ENCODE measurements at places on chromosomes 5 and 9. TPM values are rescaled to one million over a fixed set of nuclear protein-coding genes. Genes with fewer than 3 reads are reported as not detected.

SLC6A18 gene
- not detected for total RNA-seq

CDO1 gene
- total RNA-seq, result 6.9 TPM

GDNF gene
- 0.83 TPM for total RNA-seq

GRCh38 chr5:158494541-158494940 is 605.2 kb downstream of the EBF1 start:
- no peak for DNase-seq

GRCh38 chr9:28207657-28208056 is 634.4 kb upstream of the C9orf72 start:
- DNase-seq, result peak; percentile 6

DNA sequence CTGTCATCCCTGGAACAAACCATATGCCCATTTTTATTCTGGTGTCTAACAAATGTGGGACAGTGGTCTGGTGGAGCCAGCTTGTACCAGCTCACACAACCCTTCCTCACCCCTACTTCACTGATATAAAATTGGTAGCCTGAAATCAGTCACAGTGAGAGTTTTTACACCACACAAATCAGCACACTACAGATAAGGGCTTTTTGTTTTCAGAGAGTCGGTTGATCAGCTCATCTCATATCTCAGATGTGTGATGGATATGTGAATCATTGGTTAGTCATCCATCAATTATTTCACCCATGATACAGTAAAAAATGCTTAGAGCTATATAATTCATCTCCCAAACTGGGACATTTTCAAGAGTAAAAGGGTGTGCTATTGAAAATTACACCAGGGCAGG is 529.2 kb downstream of the EBF1 start:
- no peak for DNase-seq

Measured in fibroblast of lung (primary cell).